NCI-H524 (cell line): ENCODE measurements at places on chromosomes 2 and 18.

- DNase-seq: no peak
Observed at GRCh38 chr2:197919487-197919886, 115.1 kb downstream of the PLCL1 start.

- peak; percentile 20 for DNase-seq
Observed at GRCh38 chr2:149768320-149768799, 180.8 kb upstream of the MMADHC start.

GRCh38 chr18:46174342-46175041 is 70.3 kb downstream of the HAUS1 start:
- DNase-seq: peak; percentile 22

DNA sequence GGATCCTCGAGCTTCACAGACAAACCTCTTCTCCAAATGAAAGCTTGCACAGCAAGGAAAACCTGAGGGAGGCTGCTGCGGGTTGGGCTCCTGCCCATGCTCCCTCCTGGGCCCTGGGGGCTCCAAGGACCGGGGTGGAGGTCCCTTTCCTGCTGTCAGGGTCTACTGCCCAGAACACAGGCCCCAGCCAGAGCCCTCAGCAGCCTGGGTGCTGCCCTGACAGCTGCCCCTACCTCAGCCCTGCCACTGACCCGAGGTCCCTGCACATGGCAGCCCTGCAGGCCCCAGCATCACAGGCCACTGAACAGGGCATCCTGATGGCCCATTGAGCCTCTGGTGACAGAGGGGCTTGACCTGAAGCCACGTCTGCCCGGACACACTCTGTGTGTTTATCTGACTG is 41.0 kb downstream of the CROCC2 start:
- DNase-seq: no peak

GRCh38 chr2:195596840-195597239 is 60.2 kb upstream of the SLC39A10 start:
- DNase-seq: no peak

DNA sequence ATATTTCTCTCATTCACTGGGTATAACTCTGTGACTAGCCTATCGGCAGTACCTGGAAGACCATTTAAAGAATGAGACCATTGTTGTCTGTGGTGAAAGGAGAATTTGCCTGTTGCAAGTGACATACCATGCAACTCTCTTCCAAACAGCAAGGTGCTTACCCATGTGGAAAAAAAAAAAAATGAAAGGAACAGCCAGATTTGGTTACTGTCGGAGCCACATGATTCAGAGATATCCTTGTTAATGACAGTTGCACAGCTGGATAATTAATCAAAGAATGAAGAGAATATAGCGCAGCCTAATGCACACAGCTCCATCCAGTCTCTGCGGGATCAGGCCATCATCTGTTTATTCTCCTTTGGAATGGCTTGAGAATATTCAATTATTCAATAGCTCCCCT is 141.8 kb downstream of the HRH4 start:
- DNase-seq: peak; percentile 34

DNA sequence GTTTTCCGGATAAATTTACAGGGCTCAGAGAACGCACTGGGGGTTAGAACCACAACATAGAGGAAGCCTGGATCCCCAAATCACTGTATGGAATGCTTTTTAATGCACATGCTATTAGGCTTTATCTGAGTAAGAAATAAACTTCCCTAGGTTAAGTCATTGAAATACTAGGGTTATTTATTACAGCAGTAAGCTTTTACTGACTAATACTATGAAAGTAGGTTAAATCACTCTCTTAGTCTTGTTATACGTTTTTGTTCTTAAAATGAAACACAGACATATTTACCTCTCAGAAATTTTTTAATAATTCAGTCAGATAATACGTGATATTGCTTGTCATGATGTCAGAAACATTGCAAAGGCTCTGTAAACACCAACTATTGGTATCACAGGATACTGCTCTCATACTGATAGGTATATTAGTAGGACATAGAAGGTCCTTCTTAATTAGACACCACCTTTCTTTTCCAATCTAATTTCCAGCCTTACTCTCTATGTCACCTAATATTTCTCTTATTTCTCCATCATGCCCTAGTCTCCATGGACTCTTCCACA is 162.7 kb upstream of the NYAP2 start:
- DNase-seq: no peak

- no peak for DNase-seq
Observed at GRCh38 chr2:174972924-174973323, 32.3 kb downstream of the CHN1 start.
